ENCODE measurements at places on chromosomes 4 and X.

DNA sequence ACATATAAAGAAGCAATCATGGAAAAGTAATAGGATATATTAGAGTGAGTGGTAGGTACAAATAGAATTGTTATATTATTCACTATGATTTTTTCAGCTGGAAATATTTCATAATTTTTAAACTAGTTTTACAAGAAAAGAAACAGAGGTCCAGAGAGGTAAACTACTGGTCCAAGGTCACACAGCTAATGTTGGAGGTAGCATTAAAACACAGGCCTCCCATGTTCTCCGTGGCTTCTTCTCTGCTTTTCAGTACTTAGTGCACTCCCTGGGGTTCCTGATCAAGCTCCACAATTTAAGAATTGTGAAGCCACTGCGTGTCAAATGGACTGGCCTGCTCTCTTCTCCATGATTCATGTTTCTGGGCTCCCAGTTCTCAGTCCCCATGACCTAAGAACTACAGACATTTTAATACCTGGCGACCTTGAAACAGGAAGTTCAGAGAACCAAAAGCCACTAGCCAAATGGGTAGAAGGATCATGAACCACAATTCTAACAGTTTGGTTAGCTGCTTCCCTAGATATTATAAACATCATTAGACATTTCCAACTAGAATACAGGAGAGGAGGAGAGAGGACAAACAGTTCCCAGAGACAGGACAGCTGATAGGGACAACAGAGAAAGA lies 172.0 kb upstream of the KLF3 start:
- no peak for DNase-seq

DNA sequence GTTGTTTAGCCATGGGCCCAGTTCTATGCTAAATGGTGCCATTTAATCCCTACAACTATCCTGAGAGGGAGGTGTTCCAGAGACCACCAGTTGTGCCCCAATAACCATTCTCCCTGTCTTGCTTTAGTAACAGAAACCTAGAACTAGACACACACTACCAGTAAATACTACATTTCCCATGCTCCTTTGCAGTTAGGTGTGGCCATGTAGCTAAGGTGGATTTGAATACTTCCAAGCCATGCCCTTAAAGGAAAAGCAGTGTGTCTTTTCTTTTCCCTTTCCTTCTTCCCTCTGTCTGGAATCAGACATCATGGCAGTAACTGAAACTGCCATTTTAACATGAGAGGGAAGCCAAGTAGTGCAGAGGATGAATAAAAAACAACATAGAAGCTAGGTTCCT lies 90.9 kb upstream of the TMEM33 start:
- DNase-seq = no peak

GRCh38 chrX:93741811-93742210 lies 67.8 kb downstream of the FAM133A start:
- DNase-seq = no peak

DNA sequence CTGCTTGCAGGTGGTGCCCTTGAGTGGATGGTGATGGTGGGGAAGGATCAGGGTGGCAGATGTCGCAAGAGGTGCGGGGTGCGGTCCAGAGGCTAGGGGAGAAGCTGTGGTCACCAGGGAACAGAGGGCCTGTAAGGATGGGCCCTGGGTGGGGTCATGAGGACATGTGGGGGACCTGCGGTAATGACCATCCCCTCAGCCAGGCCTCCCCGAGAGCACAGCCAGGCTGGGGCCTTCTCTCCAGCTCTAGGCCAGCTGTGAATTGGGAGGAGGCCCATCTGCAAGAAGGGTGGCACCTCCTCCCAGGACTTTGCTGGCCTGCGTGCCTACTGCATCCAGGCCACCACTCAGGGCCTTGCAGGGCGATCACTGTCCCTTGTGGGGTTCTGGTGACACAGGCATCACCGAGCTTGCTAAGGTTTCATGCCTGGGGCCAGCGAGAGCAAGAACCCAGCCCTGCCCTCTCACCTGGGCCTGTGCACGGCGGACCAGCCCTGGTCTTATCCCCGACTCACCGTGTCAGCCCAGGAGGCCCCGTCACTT lies 34.1 kb upstream of the MXD4 start:
- no peak for DNase-seq

- DNase-seq = no peak
Measured at GRCh38 chrX:45527834-45528233, 327.2 kb upstream of the DIPK2B start.

DNA sequence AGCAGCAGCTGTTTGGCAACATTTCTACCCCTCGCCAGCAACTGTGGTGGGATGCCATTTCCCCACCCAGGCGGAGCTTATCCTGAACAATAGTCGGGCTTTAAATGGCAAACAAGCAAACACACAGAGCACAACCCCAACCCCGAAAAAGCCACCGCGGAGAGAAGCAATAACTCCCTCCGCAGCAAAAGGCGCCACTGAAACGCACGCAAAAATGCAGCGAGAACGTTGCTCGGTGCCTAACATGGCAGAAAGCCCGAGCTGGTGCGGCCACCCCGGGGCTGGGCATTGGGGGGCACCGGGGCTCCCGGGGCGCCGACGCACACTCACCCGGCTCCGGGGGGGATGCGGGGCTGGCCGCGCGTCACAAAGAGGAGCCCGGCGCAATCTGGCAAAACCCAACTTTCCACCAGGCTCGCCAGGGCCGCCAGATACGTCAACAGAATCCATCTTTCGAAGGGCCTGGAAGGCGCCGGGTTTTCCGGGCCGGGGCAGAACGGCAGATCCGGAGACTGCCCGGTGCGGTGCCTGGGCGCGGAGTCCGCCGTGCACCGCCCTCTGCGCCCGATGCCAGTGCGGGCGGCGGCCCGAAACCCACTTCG lies 818 bp downstream of the RAI2 start:
- no peak for DNase-seq

DNA sequence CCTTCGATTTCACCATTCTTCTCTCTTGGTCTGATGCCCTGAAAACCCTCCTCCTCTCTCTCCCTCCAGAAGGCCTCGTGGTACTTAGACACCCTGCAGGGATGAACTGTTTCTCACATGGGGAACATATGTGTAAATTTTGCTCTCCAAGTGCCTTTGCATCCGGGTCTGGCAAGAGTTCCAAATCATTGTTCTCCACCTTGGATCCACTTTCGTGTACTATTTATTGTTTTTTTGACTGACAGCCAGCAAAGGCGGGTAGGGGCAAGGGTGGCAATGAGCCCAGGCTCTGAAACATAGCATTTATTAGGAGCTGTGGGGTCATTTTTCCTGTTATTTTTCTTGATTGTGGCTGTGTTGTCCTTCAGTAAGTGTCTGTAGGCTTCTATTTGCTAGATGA lies 81.7 kb downstream of the RTL5 start:
- DNase-seq = no peak

DNA sequence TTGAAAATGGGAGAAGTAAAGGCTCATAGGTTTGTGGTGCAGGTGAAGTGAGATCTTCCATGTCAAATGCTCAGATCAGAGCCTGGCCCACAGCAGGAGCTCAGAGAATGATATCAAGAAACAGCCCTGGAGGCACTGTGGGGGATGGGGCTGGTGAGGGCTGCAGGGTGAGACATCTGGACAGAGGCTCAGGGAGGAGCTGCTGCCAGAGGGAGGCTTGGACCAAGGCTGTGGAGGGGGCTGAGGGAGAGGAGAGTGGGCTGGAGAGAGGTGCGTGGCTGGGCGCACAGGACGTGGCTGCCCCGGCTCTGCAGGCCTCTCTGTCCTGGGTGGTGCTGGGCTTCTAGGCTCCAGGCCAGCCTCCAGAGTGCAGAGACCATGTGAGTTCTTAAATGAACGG lies 5.6 kb downstream of the SORCS2 start:
- no peak for DNase-seq

DNA sequence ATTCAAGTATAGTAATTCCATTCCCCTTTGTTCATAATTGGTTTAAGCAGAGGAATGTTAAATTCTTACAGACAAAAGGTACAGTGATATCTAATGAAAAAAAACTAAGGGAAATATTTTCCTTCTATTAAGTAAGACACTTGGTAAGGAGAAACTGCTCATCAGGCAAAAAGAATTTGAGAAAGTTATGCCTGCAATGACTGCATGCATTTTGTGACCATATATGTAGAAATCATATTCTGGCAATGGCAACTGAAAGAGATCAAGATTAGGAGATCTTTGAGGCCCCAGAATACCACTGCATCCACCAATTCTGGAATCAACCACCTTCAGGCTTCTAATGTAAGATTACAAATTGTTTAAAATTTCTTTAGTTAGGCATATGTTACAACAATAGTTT lies 364.8 kb downstream of the PCDH10 start:
- DNase-seq = no peak

DNA sequence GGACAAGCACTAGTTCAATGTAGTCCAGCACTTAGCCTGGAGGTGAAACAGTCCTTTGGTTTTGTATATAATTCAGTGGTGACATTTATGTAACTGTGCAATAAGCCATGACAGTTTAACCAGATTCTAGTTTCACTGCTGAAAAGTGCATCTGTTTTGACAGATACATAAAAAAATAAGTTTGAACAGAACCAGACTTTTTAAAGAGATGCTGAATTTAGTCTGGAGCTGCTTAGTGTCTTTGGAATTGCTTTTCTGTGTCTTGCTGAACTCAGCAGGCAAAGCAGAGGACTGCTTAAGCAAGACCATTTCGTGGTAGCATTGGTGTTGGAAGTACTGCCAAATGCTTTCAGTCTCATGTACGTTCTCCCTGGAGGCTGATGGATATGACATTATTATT lies 393.5 kb downstream of the MAPK10 start:
- no peak for DNase-seq

DNA sequence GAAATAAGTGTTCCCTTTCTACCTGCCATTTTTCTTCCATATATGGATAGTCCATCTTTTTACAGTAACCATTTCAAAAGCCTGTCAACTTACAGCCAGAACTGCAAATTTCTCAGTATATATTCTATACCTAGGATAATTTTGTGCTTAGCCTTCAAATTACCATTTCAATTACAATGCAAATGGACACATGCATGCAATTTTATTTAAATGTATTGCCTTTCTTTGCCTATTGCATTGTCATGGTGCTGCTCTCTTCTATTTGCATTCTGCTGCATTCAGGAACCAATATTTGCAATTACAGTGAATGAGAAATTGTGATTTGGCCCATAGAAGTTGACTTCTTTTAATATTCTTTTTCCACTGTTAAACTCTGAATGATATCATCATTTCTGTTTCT lies 1753.4 kb upstream of the TENM3 start:
- no peak for DNase-seq

Measured in vagina (tissue), 2 donors.